ENCODE measurements at places on chromosomes 16 and 17. TPM values are rescaled to one million over a fixed set of nuclear protein-coding genes. Genes with fewer than 3 reads are reported as not detected.

DNA sequence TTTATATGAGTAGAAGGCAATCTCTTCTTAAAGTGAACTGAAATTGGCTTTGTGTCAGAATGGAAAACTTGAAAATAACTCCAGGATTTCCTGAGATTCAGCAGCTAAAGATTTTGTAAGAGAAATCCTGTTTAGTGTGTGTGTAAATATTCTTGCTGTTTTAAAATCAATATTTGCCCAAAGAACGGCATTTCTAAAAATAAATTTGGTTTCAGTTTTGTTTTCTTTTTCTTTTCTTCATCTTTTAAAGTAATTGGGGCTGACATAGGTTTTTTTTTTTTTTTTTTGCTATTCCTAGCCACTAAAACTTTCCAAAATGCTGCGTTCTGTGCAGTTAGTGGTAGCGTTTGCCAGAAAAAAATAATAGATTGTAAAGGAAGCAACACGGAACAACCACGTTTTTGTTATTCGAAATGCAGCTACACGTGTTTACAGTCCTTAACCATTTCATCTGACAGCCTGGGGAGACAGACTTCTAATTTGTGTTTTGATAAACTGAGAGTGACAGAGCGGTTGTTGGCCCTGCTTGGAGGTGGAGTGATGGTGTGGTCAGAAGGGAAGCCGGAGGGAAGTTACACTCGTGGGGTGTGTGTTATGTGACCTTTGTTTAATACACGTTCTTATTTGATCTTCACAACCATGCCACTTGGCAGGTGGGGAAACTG is 21.6 kb upstream of the SMPD3 start:
- no peak for DNase-seq

GRCh38 chr17:19407601-19408345 is 3.3 kb upstream of the RNF112 start:
- no peak for DNase-seq

DNA sequence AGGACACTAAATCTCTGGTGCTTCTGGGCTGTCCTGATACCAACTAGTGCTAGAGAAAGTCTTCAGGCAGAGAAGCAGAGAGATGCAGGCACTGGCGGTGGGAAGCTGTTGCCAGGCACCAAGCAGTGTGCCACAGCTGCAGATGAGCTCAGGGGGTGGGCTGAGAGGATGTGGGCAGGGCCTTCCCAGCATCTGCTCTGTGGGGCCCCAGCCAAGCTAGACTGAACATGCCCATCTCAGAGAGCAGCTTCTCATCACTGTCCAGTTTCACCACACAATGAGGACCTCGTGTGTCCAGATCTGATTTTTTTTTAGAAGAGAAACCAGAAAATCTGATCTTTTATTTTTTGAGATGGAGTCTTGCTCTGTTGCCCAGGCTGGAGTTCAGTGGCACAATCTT is 17.1 kb downstream of the PSKH1 start:
- peak; percentile 73 for DNase-seq

DNA sequence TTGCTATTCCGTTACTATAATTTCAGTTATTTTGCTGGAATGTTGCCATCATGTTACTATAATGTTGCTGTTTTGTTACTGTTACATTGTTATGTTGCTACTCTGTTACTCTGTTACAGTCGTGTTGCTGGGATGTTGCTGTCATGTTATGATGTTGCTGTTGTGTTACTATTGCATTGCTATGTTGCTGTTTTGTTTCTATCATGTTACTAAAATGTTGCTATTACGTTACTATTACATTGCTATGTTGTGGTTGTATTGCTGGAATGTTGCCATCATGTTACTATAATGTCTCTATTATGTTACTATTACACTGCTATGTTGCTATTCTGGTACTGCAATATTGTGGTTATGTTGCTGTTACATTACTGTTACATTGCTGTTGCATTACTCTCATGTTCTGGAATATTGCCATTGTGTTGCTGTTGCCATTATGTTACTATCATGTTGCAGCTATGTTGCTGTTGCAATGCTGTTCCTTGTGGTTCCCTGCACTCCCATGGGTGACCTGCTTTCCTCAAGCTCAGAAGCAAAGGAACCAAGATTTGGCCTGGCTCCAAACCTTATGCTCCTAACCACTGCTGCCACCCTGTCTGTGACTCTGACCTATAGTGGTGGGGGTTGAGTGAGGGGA is 64.4 kb downstream of the ABCC6 start:
- no peak for DNase-seq

- DNase-seq, result no peak
Measured at GRCh38 chr17:38906460-38907228, 18.8 kb upstream of the LASP1NB start.

DNA sequence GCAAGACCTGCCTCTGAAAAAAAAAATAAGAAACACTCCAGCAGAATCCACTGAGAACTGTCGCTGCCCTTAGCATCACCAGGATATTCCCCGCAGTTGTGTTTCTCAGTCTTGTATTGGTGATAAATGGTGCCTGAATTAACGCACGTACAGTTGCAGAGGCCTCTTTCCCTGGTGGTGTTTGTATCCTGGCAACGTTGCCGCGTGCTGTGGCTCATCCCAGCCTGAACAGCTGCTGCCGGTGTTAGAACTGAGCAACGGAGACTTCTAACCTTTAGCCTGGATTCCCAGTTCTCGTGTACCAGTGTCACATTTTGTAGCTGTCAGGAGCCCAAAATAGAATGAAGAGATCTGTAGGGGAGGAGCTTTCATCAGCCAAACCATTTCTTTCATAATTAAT is 4.8 kb downstream of the MLYCD start:
- DNase-seq, result no peak

DNA sequence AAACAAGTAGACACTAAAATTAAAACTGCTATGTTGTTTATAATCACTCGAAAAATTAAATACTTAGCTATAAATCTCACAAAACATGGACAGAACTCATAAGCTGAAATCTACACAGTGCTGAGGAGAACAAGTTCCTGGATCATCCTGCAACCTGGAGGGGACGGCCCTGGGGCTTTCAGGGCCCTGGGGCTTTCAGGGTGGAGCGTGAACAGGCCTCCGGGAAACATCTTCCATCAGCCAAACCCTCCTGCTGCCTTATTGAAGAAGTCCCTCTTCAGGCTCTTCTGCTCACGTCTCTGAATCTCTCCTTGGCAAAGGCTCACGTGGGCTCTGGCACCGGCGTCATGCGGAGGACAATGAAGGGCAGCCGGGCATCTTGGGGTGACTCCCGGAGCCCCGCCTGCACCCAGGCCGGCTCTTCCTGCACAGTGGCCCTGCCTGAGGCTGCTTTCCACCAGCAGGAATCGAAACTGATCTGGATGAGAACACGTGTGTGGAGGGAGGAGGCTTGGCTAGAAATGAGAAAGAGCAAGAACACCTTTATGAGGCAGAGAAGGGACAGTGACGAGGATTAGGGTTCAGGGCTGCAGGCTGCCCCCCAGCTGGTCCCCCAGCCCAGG is 127.3 kb downstream of the CDRT15L2 start:
- no peak for DNase-seq

GRCh38 chr17:38967290-38967738 is at the start of gene FBXO47:
FBXO47 (minus strand) TSS chr17:38967403; CDS start chr17:38963025, 4,378 bp downstream.
- peak; percentile 91 for DNase-seq

DNA sequence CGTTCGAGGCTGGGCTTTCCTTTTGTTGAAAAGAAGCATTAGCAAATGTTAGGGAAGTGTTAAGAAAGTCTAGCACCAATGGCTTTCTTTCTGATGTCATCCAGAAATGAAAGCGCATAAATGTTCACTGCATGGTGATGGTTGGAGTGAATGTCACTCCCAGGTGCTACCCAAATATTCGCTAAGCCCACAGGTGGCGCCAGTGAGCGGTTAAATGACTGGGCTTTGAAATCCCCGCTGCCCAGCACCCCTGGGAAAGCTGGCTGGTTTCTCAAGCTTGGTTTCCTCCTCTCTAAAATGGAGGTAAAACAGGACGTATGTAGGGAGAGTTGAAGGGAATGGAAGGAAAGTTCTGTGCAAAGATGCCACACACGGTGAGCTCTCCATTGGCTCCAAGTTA is 104.4 kb downstream of the IRX5 start:
- DNase-seq, result peak; percentile 70

- DNase-seq, result peak; percentile 87
Measured at GRCh38 chr17:75876190-75876937, 2.0 kb downstream of the TRIM47 start.

GRCh38 chr17:73145641-73146040 is 19.2 kb upstream of the SSTR2 start:
- DNase-seq, result no peak

DNA sequence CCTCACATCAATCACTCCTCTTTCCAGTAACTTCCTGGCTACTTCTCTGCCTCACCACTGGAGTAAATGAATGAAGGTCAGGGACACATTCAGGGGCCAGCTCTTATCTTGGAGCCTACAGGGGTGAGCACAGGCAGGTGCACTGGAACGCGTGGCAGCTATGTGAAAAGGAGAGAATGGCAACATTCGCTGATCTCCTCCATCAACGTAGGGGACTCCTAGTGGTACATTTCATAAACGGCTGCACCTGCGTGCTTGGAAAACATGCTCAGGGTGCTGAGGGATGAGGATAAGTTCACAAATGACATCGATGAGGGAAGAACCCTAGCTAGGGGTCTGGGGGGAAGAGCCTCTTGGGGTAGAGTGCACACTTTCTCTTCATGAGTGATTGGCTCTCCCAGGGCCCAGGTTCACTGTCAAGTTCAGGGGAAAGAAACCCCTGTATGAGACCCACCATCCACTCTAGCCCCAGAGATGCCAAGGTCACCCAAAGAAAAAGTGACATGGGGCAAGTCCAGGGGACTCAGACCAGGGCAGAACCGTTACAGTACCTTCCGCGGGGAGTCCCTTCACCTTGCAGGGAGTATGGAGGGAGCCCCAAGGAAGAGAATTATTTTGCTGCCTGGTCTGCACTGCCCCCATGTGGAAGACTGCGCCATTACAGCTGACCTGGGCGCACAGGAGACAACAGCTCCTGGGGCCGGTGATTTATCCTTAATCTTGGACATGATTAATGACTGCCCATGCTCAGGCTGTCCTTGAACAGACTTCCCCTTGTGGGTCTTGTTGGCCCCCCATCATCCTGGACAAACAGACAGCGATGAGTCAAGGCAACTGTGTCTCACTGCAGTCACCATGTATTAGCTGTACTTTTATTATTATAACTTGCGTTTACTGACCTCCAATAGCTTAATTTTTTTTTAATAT is 30.1 kb downstream of the VAC14 start:
- DNase-seq, result peak; percentile 81

Gene EEF2K
- total RNA-seq, result 23.9 TPM

Gene PIMREG
- 8.4 TPM for total RNA-seq

Gene SALL1
- total RNA-seq, result not detected

Gene G6PC1
- not detected for total RNA-seq

Gene OTOA
- total RNA-seq, result not detected

Gene SULT1A4
- total RNA-seq, result 1.3 TPM

Gene TMEM88
- 5.6 TPM for total RNA-seq

Gene PYY
- total RNA-seq, result not detected

Measured in activated CD4-positive, alpha-beta T cell treated with anti-CD3 and anti-CD28 coated beads for 36 hours (primary cell).